ENCODE measurements at places on chromosomes 4 and X.

GRCh38 chr4:2798399-2799223, 5.7 kb downstream of the SH3BP2 start:
- peak; percentile 62 for DNase-seq

DNA sequence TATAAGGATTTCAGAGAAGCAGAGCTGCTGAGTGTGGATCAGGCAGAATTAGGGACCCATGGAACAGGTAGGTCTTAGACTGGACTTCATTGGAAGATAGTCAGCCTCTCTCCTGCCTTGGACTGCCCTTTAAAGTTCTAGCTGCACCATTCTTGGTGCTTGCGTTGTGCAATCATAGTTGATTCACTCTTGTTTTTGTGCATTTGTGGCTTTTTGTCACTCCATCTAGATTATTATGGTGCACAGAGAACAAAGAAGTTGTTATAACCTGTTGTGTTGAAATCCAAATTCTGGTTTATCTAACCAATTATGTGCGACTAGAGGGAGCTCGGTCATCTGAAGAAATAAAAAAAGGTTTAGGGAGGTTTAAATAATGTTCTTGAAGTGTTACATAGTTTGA, 59.3 kb downstream of the JADE1 start:
- DNase-seq, result no peak

GRCh38 chr4:110108960-110109359, 89.5 kb downstream of the ELOVL6 start:
- DNase-seq, result no peak

DNA sequence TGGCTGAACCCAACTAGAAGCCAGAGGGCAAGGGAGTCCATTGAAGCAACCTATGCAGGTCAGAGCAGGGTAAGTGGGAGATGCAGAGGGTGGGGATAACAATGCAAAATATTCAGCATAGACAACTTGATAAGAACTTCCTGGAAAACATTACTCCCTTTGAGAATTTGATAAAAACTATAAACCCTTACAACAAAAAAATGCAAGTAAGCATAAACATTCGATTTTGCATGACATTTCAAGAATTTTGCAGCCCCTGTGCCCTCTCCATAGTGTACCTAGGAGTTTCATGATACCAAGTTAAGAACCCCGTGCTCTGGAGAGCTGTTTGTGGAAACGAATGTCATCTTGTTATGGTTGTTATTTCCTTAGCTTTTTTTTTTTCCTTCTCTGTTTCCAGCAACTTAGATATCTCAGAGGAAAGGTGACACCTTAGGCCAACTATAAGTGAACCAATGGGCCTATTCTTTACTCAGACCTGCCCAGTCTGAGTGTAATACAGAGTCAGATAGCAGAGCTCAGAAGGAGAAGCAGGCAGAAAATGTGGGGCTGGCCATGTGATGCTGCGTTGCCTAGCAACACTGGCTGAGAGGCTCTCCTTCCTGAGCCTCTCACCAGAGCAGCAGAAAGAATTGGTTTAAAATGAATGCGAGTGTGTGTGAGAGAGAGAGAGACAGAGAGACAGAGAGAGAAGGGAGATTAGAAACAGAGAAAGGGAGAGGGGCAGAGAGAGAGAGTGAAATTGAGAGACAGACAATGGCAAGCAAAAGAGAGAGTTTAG, 36.7 kb upstream of the GABRQ start:
- no peak for DNase-seq

DNA sequence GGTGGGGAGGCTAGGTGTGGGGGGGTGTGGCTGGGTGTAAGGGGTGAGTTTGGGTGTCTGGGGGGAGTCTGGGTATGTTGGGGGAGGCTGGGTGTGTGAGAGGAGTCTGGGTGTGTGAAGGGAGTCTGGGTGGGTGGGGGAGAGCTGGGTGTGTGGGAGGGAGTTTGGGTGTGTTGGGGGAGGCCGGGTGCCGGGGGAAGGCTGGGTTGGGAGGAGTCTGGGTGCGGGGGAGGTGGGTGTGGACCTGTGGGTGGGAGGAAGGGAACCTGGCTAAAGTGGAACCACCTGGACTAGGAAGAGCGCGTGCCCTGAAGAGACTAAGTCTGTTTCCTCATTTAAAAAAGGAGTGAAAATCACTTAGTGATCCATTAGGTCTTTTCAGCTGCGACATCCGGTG, 18.3 kb downstream of the SPON2 start:
- no peak for DNase-seq

DNA sequence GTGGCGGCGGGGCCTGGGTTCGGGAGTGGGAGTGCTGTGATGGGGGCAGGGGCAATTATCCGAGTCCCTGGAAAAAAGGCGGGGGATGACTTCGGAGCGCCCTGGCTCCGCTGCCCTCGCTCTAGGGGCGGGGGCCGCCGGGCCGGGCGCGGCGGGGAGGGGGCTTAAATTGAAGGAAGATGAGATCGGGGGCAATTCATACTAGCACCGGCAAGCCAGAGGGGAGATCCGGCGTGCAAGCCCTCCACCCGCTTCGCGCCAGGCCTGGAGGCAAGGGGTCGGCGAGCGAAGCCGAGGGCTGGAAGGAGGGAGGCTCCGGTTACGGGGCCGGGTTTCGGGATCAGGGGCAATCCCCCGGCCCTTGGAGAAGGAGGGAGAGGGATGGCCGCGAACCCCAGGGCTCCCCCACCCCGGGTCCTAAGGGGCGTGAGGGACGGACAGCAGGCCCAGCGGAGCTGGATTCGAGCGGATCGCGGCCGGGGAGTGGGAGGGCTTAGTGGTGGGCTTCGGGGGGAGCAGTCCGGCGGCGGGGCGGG, 1.2 kb downstream of the BCORL1 start:
- no peak for DNase-seq

GRCh38 chr4:1616557-1616930, 67.6 kb downstream of the FAM53A start:
- DNase-seq, result no peak

GRCh38 chr4:24973747-24974601, 56.8 kb downstream of the LGI2 start:
- DNase-seq, result peak; percentile 20
